ENCODE measurements at places on chromosomes 3 and 15.

DNA sequence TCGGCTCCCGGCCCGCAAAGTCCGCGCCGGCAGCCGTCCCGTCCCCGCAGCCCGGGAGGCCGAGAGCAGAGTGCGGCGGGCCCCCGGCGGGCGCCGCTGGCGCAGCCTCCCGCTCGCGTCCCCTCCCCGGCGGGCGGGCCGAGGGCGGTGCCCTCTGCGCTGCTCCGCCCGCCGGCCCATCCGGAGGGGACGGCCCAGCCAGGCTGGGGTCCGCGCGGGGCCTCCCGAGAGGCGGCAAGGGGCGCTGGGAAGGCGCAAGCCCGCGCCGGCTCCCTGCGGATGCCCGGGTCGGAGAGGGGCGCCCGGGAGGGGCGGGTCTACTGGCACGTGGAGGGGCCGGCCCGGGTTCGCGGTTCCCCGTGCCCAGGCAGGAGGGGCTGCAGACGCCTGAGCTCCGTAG lies at the start of the genes CLCN2 and POLR2H:
Gene CLCN2, minus strand, starts transcription at position 74 of the 400 bp plus-strand sequence. CDS start 126 bp downstream, outside the sequence.
Gene POLR2H, plus strand, starts transcription at position 179 of the 400 bp plus-strand sequence. CDS start 1,783 bp downstream, outside the sequence.
- no peak for DNase-seq

GRCh38 chr15:59420986-59421618 lies 16.9 kb upstream of the FAM81A start:
- DNase-seq: no peak

GRCh38 chr3:33437556-33438283 lies 2.5 kb downstream of the UBP1 start:
- DNase-seq: no peak

DNA sequence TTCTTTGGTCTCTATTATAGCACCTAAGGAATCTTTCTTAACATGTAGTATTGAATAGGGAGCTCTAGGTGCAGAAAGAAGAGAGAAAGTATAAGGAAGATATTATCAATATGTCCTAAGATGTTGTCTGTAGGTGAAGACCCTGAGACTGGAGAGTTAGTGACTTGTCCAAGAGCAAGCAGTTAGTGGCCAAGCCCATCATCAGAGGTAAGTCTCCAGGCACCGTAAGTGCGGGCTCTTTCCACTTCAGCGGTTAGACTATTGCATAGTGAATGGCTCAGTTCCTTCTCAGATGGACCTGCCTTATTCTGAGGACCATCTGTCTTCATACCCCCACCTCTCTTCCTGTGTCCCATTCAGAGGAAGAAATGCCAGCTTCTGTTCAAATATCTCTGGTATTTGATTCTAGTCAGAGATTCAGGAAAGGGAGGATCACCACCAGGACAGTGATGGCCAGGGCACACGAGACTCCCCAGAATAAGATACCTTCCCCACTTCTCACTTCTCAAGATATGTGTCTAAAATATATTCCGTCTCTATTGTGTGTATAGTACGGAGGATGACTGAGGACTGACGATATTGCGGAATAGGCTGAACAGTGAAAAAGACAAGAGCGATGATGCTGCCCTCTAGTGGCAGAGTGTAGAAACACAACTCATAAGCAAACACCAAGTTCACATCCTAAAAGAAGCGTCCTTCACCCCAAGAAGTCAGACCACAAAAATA lies 19.1 kb upstream of the ADGRG7 start:
- DNase-seq: peak; percentile 26

DNA sequence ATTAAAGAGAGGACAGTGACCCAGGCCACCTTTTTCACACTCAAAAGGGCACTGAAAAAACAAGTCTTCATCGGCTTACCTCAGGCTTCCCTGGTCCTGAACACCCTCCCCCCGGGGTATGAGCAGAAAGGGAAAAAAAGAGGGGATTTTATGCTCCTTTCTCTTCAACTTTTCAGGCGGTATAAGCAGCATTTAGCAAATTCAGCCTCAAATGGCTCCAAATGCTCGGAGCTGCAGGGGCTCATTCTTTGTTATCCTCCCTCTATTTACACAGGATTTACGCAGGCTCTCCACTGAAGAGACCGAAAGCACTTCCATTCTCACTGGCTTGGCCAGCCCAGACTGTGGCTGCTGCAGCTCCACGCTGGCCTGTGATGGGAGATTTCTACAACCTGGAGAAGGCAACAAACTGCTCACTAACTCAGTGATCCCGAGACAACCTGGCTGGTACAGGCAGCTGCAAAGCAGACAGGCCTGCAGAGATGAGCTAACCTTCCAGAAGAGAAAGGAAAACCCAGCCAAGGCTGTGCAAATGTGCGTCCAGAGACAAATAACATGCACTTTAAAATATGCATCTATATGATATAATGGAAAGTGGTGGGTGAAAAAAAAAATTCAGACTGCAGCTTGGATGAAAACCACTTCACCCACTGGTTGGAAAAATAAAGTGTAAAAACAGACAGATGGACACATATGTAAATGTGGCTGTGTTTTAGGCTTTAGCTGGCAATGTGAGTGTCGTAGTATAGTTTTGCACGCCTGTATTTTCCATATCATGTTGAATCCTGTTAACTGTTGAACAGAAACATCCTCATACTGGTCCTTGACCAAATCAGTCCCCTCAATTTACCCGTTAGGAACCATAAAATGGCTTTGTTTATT lies 54.2 kb downstream of the MEIS2 start:
- no peak for DNase-seq

DNA sequence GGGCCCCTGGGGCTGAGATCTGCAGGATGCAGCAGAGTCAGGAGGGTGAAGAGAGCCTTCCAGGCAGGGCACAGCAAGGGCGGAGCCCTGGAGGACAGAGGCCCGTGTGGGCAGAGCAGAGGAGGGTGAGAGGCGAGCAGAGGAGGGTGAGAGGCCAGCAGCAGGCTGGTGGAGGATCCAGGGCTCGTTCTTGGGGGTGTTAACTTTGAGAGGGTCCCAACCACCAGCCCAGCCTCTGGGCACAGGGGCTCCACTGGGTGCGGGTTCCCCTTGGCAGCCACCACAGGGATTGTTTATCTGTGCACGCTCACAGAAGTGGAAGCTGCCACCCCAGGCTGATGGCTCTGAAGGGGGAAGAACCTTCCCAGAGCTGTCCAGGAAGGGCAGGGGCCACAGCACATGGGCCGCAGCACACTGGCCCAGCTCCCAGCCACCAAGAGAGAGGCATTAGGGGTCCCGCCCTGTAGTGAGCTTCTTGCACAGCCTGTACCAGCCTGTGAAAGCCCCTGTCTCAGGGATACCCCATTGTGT lies 9.3 kb upstream of the PLXND1 start:
- DNase-seq: no peak

GRCh38 chr3:50425911-50426310 lies 66.6 kb upstream of the TMEM115 start:
- no peak for DNase-seq

- no peak for DNase-seq
Measured at GRCh38 chr15:101618076-101618475, 34.1 kb downstream of the TM2D3 start.

DNA sequence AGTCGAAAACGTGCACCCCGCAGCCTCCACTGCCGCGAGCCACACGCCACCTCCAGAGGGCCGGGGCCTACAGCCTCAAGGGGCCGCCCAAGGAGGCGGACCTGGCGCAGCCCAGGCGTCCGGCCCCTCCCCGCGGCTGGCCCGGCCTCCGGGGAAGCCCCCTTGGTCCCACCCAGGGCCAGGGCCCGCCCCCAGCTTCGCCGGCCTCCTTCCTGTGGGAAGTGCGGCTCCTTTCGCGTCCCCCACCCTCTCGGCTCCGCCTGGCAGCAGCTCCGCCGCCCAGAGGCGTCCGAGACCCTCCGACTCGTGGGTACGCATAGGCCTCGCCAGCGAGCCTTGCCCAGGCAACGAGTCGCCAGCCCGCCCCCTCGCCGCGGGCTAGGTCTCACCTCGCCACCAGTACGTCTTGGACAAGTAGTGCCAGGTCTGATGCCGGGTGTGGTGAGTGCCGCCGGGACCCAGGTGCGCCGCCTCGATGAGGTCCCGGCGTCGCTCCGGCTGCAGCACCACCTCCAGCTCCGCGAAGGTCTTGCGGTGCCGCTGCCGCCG lies 642 bp downstream of the ZBTB11 start:
- peak; percentile 86 for DNase-seq

GRCh38 chr3:171178714-171179113 lies 152.2 kb upstream of the SLC2A2 start:
- DNase-seq: no peak

- peak; percentile 37 for DNase-seq
Measured at GRCh38 chr15:72319360-72319984, 485 bp downstream of the CELF6 start.

- no peak for DNase-seq
Measured at GRCh38 chr3:52456800-52457183, 1.4 kb downstream of the NISCH start.

- DNase-seq: no peak
Measured at GRCh38 chr3:173993299-173993698, 595.8 kb downstream of the NLGN1 start.

DNA sequence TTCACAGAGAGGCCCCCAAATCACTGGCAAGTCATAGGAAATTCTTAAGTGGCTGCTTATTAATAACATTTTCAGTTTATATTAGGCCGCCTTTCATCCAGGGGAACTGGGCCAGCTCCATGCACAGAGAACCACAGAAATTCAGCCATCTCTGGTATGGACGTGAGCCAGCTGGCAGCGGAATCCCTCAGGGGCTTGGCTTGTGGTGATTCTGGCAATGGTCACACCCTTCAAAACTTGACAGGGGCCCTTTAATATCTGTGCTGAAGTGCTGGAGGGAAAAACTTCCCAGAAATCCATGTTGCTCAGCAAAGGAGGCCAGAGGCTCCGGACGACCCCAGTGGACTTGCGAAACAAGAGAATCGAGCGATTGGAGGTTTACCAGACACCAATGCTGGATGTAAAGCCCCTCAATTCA lies 11.3 kb downstream of the PRICKLE2 start:
- no peak for DNase-seq

DNA sequence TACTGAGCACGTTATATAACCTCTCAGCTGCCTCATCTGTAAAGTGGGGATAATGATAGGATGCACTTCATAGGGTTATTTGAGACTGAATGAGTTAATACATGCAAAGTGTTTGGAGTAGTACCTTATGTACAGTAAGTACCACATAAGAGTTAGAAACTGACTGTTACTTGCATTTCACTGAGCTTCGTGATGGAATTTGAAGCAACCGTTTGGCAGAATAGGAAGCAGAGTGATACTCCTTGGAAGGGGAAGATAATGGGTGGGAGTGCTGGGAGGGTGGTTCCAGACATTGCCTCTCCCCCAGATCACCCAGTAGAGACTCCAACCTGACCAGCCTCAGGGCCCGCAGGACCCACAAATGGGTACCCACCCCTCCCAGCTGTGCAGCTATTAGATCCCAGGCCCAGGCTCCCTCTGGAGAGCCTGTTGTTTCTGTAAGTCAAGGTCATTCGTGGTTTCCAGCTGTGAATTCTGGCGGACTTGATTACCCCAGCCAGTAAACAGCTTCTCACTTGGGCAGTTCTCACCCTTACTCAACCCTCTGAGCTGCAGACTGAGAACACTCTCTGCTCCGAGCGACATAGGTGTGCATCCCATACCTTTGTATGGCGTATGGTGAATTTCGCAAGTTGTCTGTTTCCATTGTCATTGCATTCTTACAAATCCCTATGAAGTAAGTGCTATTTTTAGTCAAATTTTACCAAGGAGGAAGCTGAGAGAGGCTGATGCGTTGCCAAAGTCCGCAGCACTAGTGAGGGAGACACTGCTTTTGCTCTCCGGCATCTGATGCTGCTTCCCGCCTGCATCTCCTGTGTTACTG lies 11.1 kb downstream of the ALPK3 start:
- no peak for DNase-seq

- no peak for DNase-seq
Measured at GRCh38 chr15:57677204-57677603, 29.3 kb upstream of the POLR2M start.

DNA sequence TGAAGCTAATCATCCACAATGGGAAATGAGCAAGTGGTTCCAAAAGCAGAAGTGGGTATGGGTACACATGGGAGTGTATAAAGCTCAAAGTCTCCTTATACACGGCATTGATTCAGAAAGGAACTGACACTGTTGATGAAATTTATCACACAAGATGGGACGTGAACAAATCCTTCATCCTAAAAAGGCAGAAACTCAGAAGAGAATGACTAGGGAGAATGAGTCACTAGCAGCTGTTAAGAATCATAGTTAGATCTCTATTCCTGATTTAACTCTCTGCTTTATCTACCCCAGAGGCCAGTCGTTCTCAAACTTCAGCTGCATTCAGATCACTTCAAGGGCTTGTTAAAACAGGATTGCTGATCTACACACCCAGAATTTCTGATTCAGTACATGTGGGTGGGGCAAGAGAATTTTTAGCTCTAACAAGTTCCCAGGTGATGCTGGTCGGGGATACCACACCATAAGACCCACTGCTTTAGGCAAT lies 97.7 kb upstream of the PHLDB2 start:
- DNase-seq: no peak

- DNase-seq: no peak
Measured at GRCh38 chr15:24627443-24627842, 48.1 kb upstream of the NPAP1 start.

DNA sequence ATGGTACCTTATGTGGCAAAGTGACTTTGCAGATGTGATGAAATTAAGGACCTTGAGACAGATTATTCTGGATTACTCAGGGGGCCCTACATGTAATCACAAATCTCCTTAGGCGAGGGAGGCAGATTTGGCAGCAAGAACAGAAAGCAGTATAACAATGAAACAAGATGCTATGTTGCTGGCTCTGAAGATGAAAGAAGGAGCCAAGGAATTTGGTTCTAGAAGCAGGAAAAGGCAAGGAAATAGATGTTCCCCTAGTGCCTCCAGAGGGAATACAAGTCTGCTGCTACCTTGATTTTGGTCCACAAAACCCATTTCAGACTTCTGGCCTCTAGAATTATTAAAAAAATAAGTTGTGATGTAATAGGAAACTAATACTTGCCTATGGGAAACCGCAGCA lies 64.5 kb downstream of the PIK3R4 start:
- no peak for DNase-seq

DNA sequence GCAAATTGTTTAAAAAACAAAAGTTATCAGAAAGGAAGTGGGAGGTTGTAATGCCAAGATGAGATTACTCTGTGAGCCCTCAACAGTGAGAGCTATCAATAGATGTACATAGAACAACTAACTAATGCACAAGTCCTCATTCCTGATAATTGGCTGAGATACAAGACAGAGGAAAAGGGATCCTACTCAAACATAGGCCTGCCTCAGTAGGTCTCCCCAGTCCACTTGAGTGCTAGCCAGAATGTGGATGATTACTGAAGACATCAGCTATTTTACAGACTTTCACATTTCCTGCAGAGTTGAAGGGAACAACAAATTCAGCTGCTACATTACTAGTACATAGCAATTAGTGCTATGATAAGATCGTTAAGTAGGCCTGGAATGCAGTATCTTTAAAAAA lies 981.9 kb downstream of the TUSC7 start:
- DNase-seq: no peak

GRCh38 chr15:74994236-74994635 lies 1.1 kb upstream of the SCAMP5 start:
- no peak for DNase-seq

DNA sequence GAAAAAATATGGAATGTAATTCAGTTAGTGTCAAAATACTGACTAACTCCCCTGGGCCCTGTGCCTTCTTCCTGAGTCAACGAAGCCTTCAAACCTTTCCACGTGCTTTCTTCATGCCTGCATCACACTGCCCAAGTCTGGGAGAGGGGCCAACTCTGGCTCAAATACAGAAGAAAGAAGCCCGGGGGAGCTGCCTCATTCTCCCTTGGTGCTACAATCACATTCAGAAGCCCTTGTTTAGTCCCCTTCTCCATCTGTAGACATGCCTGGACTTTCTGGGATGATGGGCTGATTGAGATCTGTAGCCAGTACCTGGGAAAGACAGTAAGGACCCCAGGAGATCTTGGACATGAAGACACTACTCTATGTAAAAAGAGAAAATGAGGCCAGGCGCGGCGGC lies 77.8 kb upstream of the GSK3B start:
- no peak for DNase-seq
